ENCODE measurements at places on chromosomes 2 and 18.

DNA sequence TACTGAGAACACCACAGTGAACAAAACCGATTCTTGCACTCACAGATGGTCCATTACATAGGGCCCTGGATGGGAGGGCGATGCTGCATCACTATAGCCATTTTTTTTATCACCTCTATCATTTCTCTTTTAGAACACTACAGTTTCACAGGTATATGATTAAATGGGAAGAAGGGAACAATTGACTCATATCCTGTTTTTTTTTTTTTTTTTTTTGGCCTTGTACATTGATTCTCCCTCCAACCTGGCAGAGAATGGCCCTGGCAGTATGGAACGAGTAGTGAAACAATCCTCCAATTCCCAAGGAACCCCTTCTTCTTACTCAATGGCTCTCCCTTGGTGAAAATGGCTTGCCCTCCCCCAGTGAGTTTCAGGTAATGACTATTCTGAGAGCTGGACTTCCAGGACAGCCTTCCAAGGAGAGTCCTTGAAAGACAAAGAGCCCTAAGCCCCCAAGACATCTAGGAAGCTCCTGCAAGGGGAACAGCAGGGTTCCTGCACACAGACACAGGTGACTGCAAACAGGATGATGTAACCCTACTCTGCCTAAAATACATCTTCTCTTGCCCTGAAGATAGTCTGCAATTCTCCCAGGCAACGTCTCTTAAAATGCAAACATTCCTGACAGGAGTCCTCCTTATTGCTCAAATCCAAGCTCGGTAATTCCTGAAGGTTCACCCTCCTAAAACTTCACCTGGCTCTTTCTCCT is 405.4 kb downstream of the SETBP1 start:
- no peak for DNase-seq

DNA sequence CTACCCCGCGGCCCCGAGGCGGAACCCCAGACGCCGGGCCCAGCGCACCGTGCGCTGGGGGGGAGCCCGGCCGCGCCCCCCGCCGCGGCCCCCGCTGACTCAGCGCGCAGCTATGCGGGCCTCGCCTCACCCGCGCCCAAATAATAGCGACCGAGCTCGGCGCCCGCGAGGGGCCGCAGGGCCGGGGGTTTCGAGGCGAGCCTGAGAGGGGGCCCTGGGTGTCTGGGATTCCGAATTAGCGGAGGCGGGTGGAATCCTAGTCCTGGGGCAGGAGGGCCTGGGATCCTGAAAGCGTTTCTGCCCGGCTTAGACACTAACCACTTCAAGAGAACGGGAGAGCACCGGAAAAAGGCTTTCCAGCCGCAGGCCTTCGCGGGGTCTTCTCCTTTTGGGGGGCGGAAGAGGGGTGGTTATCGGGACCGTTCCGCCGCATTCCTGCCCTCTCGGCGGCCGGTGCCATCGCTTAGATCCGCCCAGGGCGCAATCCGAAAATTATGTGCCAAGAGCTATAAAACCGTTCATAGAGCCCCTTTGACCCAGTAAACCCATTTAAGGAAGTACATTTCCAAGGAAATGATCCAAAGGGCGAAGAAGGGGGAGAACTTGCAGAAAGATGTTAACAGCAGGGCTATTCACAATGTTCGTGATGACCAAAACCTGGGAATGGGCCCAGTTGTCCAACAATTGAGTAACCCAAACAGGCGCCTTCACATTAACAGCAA is 681 bp upstream of the ROCK2 start:
- DNase-seq: peak; percentile 21

DNA sequence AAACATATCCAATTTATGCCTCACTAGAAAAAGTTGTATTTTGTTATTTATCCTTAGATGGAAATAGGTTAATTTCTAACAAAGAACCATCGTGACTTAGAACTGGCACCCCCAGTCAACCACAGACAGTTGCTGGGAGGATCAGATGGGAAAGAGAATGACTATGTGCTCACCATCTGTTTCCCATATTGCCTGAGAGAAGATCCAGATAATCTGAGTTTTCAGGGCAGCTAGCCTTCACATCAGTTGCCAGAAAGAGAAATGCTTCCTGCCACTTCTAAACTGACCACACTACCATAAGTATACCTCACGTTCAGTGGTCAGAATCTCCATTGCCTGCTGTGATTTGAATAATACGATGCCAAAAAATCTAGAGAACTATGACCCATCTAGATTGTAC is 28.4 kb upstream of the NEB start:
- no peak for DNase-seq

DNA sequence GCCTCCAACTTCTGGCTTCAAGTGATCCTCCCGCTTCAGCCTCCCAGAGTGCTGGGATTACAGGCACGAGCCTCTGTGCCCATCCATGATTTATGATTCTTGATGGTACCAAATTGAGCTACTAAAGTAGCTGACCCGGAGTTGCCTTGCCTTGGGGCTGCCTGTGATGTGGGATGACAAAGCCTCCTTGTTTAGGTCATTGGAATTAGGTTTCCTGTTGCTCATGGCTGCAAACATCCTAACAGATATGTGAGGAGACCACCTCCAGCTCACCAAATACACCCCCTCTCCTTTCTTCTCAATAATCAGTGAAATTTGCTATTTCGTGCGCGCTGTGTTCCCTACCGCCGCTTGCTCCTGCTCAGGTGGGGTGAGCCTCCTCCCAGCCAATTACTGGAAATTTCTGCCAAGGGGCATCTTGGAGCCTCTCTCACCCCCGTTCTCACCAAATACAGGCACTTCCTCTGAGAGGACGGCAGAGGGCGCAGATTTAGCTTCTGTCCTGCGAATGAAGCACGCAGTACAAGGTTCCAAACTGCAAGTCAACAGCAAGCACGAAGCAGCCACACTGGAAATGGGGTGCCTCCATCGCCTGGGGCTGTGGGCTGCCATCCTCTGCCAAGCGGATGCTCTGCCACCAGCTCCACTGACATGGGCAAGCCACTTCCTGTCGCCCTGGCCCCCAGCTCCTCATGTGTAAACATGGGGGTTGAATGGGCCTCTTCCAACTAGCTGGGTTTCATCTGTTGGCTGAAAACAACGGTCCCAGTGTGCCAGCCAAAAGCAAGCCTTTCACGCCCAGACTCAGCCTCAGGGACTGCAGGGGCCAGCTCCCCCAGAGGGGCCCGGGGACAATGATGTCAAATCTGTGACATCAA is 71.7 kb downstream of the NCAPH start:
- DNase-seq: peak; percentile 79

- no peak for DNase-seq
Measured at GRCh38 chr18:8424917-8425725, 184.1 kb upstream of the RAB12 start.

GRCh38 chr2:3666613-3666975 is 8.6 kb downstream of the ALLC start:
- DNase-seq: no peak

- DNase-seq: no peak
Measured at GRCh38 chr2:200130762-200131166, 175.4 kb downstream of the MAIP1 start.

DNA sequence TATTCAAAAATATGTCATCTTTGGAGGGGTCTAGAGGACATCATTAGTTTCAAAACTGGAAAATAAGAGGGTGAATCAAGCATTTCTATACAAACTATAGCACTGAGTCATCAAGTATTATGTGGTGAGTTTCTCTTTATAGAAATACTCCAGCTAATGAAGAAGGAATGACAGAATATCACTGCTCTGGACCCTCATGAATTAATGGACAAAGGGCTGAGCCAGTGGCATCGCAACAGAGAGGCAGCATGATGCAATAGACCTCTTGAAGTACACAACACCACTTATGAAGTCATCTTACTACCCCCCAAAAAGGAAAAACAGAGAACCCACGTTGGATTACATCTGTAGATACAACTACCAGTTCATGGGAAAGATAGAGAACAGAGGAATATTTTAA is 27.4 kb upstream of the EIF2AK3 start:
- no peak for DNase-seq

DNA sequence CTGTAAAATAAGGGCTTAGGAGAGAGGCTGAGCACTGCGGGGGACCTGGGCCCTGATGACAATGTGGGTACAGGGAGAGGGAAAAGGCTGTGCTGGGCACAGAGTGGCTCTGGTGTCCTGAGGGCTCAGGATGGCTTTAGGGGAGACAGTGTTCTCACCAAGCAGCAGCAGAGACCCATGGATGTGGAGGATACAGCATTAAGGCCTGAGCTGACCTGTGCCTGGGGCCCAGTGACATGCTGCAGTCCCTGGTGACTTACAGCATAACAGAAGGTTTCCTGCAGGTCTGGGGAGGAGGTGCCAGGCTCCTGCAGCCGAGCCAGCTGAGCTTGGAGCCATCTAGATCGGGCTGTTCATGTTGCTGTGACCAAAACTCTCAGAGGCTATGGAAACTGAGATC is 191.3 kb upstream of the SMAD2 start:
- no peak for DNase-seq

GRCh38 chr2:10045561-10046355 is 2.4 kb downstream of the KLF11 start:
- no peak for DNase-seq

DNA sequence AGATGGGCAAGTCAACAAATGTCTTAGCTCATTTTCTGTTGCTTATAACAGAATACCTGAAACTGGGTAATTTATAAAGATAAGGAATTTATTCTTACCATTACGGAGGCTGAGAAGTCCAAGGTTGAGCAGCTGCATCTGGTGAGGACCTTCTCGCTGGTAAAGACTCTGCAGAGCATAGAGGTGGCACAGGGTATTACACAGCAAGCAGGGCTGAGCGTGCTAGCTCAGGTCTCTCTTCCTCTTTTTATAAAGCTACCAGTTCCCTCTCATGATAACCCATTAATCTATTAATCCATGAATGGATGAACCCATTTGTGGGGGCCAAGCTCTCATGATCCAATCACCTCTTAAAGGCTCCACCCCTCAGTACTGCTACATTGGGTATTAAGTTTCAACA is 109.1 kb downstream of the CDK15 start:
- no peak for DNase-seq

DNA sequence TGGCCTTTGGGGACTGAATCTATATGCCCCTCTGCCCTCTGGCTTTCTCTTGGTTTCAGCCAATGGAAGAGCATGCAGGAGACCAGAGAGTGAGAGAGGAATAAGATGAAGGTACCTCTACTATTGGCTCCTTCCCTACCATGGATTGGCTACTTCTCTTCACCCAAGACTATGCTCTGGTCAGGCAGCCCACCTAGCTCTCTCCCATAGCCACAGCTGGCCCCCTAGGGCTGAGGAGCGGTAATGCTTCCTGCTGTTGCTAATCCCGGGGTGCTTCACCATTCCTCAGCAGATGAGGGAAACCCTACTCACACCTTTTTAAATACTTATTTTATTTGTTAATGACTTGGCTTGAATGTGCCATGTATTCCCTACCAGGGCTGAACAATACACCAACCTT is 142.4 kb downstream of the MREG start:
- DNase-seq: no peak

DNA sequence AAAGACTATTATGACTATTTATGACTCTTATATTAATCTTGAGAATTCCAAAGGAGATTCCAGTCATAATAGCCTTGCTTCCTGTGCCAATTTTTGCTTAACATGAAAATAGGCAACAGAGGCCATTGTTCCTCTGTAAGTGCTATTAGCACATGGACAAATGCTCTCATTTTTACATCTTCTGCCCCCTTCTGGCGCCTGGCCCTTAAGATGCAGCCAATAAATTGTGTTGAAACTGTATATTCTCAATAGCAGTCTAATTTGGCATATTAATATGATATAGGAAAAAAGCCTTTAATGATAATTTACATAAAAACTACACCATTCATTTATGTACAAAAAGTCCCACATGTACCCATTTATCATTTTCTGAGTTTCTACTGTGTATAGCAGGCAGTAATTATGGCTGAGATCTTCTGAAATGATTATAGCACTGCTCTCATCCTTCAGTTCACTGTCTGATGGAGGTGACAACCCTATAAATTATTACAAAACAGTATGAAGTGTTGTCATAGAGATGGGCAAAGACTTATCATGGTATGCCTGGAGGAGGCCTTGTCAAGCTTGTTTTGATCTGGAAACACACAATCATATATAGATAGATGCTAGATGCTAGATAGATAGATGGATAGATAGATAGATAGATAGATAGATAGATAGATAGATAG is 613.3 kb downstream of the TSN start:
- no peak for DNase-seq

DNA sequence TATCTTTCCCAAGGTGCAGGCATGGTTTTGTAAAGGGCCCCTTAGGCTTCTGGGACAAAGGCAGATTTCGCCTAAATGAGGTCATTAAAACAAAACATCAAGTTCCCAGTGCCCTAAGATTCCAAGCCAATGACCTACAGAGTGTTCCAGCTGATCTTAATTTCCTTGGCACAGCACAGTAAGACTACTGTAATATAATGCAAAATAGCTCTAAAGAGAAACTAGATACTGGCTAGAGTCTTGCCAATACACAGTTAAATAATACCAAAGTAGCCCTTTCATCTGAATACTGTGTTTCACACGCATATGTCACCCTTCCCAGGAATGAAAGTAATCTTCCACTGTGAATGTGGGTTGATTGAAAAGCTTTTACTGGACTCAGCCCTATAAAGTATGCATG is 14.7 kb downstream of the GRB14 start:
- no peak for DNase-seq

DNA sequence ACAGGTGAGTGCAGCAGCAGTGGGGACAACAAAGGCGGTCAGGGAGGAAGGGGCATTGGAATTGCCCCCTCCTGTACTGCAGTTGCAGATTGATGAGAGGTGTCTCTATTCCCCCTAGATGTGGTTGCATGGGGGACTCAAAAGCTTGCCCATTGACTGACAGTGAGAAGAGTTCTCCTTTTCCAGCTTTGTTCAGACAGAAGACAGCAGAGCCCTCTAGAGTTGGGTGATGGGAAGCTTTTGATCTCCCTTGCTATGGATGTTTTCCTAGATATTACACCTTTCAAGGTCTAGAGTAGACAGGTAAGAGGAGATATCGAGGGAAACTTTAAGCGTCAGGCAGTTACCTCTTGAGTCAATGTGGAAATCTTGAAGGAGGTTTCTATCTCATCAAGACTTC is 2.9 kb downstream of the PROKR1 start:
- no peak for DNase-seq

- no peak for DNase-seq
Measured at GRCh38 chr2:48787580-48787979, 32.1 kb upstream of the LHCGR start.

DNA sequence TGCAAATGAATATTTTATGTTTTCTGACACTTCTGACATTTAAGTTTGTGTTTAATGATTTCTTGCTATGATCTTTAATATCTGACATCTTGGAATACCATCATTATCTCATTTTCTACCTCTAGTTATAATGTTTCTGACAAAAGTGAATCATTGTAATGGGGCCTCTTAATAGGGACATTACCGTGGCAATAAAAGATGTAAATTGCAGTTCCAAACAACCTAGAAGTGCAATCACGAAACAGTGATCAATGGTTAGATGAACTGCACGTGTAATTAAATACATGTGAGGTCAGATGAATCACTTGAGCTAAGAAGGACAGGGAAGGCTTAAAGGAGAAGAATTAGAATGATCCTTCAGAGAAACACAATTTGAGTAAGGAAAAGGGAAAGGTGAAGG is 1078.3 kb downstream of the DPP10 start:
- DNase-seq: no peak

Data from CD4-positive, alpha-beta T cell treated with Interleukin-15 for 1 hour (primary cell).